ENCODE measurements at places on chromosomes 1 and 21.

GRCh38 chr1:46175243-46175642 is 356 bp downstream of the TSPAN1 start:
- no peak for DNase-seq

DNA sequence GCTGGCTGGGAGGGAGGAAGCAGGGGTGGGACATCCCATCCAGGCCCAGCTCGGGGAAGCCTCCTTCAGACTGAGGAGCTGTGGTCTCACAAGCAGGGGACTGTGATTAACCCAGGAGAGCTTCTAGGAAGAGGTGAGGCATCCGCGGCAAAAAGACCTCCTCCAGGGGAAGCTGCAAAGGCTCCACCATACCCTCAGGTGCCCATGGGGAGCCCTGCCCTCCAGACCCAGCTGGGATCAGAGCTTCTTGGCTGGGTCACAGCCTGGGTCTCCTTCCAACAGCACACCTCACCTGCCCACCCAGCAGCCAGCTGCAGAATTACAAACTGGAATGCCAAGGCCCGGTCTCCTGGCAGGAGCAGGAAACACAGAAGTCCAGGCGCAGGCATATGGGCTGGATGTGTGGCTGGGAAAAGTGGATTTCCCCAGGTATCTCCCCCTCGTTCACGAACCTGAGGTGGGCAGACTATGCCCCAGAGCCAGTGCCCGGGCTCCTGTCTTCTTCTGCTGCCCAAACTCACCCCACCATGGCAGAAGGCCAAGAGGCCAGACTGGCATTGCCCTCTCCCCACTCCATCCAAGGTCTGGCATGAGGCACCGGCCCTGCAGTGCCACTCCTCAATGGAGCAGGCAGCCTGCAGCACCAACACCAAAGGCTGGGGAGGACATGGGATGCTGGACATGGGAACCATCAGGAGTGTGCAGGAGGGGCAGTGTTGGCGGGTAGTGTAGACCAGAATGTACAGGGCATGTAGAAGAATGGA is 15.4 kb upstream of the ARF1 start:
- no peak for DNase-seq

- DNase-seq, result no peak
These were observed 247.9 kb upstream of the LYPLAL1 start for GRCh38 chr1:218925777-218926176.

DNA sequence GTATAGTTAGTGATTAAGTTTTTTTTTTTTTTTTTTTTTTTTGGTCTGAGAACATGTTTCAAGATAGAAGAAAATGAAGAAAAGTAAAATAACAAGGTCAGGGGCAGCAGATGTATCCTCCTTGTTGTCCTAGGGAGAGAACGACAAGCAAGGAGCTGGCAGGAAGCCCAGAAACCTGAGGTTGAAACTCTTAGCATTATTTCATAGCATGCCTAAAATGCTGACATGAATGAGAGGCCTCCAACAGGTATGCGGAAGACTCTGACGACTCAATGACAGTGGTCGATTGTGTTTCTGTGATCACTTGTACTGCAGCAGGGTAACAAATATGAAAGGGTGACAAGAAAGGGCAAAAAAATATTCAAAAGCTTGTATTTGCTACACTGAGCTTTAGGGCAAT is 415.9 kb downstream of the PLA2G4A start:
- DNase-seq, result no peak

DNA sequence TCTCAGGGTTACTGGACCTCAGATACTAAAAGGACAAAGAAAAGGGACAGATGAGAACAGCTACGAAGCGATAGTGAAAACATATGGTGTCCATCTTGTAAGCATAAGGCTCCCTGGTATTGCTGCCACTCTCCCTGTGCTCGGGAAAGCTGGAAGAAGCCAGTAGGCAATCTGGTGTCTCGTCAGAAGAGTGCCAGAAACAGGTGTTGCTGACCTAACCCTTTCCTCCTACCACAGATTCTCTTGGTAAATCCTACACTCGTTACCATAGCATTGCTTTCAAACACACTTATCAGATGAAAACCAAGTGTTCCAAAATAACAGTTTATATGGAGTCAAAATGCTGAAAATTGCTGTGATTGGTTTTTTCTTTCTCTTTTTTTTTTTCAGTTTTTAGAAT is 146.3 kb downstream of the NRIP1 start:
- no peak for DNase-seq

GRCh38 chr1:181568736-181569135 is 85.4 kb downstream of the CACNA1E start:
- DNase-seq, result no peak

- DNase-seq, result no peak
These were observed 4.2 kb upstream of the SSBP3 start for GRCh38 chr1:54410359-54410758.

DNA sequence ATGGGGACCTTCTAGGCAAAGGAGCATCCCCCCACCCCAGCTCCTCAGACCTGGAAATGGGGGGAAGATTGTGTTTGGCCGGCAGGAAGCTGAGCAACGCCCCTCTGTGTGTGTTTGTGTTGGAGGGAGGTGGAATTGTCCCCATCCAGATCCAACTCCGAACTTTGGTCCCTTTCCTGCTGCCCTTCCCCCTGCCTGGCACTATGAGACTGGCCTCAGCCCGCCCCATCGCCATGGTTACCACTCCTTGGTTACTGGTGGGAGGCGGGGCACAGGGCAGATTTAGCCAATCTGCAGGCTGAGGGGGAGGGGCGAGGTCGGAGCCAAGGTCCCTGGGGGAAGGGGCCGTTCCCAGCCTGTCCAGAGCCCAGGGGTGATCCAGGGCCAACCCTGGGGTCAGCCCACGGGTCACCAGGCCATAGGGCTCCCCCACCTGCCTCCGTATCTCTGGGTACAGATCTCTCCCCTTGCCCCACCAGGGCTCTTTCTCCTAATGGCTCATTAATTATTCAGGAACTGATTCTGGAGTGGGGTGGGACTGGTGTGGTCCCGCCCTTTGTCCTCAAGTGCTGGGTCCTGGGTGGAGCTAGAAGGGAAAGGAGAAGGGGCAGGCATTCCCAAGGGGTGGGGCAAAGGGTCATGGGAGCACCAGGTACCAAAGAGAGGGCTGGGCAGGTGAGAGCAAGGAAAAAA is 15.2 kb downstream of the PTPRF start:
- peak; percentile 98 for DNase-seq

DNA sequence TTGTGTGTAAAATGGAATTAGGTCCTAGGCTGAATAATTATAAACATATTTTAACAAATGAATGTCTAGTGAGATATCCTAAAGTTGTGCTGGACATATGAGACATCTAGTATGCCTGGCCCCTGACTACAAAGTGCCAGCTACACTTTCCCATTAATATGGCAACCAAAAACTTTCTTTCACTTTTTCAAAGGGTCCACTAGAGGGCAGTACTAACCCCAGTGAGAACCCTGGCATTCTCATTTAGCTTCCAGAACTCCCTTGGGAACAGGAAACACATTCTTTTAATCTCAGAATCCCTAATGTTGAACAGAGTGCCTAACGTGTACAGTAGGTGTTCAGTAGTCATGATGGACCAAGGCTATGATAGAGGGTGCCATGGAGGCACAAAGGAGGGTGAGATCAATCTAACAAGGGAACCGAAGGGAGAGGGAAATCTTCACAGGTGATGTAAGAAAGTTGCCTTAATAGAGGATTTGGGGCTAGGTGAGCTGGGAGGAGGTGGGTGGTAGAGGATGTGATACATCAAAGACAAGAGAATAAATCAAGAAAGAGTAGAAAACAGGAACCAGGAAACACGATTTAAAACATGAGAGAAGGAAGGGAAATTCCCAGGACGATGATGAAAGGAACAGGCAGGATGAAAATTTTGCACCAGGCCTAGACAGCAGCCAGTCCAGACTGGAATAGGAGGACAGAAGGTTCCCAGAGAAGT is 41.6 kb downstream of the NSL1 start:
- DNase-seq, result peak; percentile 55

- DNase-seq, result no peak
These were observed 54.4 kb downstream of the GADD45A start for GRCh38 chr1:67739361-67739760.

DNA sequence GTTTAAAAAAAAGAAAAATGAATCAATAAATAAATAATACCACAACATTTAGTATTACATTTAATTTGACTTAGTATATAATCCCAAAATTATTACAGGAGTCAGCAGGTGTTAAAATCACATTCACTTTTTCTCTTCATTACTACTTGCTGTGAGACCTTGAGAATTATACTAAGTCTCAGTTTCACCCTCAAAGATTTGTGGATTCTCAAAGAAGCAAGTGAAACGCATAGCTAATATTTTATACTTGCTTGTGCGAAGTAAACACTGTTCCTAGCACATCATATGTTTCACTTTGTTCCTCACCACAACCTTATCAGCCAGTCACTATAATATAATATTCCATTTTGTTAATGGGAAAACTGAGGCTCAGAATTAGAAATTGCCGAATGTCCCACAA is 4.0 kb downstream of the CLCA1 start:
- DNase-seq, result no peak

GRCh38 chr1:230753586-230754251 is 6.5 kb downstream of the CAPN9 start:
- peak; percentile 30 for DNase-seq

DNA sequence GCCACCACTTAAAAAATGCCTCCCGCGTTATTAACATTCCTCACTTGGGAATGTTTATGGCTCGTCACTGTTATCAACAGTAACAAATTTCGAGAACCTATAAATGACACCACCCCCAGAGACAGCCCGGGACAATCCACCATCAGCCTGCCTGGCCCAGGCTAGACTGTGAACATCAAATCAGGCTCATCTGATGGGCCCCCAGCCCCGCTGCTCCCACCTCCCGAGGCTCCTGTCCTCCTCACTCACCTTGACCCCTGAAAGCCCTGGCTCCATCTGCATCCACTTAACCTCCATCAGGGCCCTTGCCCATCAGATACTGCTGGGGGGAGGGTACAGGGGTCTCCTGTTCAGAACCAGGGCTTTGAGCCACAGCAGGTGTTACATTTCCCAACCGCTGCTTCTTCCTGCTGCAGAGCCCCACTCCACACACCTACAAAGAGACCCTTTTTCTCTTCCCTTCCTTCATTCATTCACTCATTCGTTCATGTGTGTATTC is 156.5 kb upstream of the VAMP3 start:
- no peak for DNase-seq

GRCh38 chr1:30847358-30847972 is 61.1 kb downstream of the SDC3 start:
- peak; percentile 90 for DNase-seq

DNA sequence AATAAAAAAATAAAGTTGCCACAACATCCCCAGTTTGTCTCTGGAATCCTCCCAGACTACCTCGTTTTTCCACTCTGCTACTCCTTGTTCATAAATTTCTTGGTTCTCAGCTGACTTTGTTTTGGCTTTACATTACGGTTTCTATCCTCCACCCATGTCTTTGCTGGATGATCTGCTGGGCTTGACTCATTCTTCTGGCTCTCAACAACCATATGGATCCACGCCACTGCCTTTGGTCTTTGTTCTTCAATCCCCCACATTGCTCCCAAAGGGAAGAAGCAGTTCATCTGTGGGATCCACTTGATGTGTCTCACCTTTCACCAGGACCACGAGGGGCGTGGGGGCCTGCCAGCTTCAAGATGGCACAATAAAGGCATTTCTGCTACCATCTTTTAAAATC is 67.1 kb upstream of the NBL1 start:
- no peak for DNase-seq

GRCh38 chr1:11130406-11130805 is 30.7 kb upstream of the EXOSC10 start:
- no peak for DNase-seq

- peak; percentile 22 for DNase-seq
These were observed 54.2 kb downstream of the SYT2 start for GRCh38 chr1:202656057-202656456.

DNA sequence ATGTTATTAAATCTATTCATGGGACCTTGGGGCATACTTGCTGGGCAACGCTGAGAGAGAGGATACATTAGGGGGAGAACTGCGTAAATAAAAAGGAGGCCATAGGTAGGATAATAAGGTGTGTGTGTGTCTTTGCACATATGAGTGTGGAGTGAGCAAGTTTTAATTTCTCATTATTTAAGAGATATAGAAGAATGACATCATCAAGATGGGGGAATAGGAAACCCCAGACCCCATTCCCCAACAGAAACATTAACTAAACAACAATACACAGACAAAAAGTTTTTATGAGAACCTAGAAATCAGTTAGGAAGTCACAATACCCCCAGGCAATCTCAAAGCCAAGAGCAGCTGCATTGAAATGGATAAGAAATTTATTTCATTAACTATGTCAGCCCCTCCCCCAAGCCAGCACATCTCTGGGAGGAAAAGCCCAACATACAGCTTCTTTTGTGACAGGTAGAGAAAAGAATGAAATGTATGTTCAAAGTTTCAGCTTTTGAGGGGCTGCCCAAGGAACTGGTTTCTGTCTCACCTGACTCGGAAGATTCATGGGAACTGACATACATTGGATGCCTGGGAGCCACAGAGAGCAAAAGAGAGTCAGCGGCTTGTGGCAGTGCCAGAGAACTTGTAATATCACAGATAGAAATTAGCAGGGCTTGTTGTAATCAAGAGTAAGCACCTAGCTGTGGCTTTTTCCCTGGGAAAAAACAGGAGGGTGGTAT is 234.3 kb upstream of the NFIA start:
- DNase-seq, result no peak

DNA sequence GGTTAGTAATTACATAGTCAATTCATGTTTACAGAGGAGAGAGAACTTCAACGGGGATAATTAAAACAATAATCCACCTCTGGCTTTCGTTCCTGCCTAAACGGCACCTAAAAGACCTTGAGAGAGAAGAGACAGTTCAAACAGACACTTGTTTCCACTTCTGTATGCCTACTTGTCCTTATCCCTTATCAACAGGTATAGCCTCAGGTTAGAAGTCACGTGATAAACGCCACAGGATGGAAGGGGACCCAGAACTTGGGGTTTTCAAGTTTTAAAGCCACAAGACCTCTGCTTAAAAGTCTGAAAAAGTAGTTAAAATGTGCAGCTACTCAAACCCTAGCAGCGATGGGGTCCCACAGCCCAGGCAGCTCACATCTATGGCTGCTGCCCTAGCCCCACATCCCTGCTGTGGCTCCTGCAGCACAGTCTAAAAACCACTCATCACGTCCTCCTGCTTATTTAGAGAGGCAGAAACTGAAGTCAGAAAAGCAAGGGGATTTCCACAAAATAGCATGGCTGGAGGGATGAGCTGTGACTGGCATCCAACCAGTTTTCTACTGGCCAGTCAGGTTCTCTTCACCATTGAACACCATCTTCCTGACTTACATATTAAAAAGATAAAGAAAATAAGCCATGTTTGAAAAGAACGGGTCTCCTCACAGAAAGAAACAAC is 51.2 kb upstream of the SEC16B start:
- no peak for DNase-seq

DNA sequence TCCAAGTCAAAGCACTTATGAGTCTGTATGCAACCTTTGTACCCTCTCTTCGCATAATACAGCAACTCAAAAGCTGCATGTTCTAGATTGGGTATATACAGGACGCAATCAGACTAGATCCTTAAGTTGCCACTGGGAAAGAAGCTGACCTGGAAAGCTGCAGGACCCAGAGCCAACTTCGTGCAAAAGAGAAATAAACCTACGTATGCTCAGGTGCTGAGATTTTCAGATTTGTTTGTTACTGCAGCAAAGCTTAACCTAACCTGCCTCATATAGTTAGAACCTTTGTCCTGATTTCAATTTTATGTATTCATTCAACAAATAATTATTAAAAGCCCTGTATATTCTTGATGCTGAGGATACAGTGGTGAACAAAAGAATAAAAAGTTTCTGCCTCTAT is 139.7 kb downstream of the SLC30A10 start:
- no peak for DNase-seq

- DNase-seq, result no peak
These were observed 40.9 kb downstream of the CLSTN1 start for GRCh38 chr1:9782897-9783296.

GRCh38 chr1:230641346-230641745 is 935 bp upstream of the COG2 start:
- no peak for DNase-seq

All from HepG2 (cell line).